ENCODE measurements at places on chromosomes 13 and 19. TPM values are rescaled to one million over a fixed set of nuclear protein-coding genes. Genes with fewer than 3 reads are reported as not detected.

ZNF682 gene
- 31.8 TPM for polyA plus RNA-seq

ZFP36 gene
- polyA plus RNA-seq, result 63.2 TPM

KLK12 gene
- polyA plus RNA-seq, result not detected

DNA sequence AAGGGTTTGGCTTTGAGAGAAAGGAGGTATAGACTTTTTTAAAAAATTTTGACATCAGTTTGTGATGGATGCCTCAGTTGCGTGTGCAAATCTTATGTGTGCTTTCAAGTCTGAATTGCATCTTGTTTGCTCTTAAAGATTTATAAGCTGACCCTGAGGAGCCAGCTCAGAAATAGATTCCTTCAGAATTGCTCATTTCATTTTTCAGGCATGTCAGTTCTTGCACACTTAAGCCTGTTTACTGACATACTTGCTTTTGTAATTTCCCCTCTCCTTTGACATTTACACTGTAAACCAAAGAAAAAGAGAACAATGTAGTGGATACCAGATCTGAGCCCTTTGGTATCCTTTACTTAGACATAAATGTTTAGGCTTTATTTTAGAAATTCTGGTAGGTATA lies 87.6 kb downstream of the RNF17 start:
- DNase-seq, result no peak

DNA sequence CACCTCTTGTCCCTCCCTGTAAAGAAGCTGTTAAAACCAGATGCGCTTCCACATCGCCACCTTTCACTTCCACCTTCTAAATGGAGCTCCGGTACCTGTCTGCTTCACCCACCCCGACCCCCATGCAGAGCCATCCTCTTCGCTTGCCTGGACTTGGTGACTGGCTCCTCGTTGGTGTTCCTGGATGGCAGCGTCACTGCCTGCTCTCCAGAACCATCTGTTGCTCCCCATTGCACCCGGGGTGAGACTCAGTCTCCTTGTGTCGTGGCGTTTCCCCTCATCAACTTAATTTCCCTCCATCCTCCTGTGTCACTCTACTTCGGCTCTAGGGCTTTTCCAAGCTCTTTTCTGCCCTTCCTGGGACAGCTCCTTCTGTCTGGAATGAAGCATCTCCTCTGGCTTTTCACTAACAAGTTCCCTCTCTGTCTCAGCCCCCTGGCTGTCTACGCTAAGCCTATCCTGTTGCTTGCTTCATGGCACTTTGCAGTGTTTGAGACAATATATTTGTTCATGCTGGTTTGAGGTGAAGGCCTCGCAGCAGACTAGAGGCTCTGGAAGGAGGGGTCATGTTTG lies 10.3 kb downstream of the CEBPG start:
- no peak for DNase-seq

DNA sequence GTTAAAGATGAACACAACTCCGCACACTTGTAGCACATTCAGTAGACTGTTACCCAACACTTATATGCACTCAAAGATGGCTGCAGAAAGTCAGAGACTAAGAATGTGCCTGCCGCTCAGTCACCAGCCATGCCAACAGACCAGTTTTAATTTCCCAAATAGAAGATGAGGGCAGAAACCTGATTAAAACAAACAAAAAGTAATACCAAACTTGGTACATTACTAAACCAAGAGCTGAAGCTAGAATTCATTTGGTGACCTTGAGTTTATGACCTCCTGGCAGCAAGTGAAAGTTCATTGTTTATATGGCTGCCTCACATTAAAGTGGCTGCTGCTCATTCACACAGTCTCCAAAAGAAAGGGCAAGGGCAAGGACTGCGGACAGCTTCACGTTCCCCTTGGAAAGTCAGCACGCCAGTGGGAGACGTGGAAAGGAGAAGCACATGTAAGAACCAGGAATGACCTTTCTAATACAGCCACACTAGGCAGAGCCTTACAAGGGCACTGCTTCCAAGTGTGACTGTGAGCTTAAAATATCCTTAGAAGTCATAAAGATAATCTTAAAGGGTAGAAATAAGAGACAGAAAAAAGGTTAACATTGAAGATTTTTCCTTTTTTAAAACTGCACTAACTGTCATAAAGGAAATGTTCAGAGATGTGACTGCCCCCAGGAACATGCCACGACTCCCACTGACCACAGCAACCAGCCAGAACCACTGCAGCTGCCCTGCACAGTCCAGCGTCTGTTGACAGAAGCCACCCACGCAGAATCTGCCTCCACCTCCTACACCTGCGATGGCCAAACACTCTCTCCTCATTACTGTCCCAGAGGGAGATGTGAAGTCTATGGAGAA lies 73.5 kb downstream of the STK24 start:
- no peak for DNase-seq

NLRP11 gene
- polyA plus RNA-seq, result not detected

Data from heart right ventricle (tissue), 16 donors.